ENCODE measurements at places on chromosomes 1 and 21. TPM values are rescaled to one million over a fixed set of nuclear protein-coding genes. Genes with fewer than 3 reads are reported as not detected.

DNA sequence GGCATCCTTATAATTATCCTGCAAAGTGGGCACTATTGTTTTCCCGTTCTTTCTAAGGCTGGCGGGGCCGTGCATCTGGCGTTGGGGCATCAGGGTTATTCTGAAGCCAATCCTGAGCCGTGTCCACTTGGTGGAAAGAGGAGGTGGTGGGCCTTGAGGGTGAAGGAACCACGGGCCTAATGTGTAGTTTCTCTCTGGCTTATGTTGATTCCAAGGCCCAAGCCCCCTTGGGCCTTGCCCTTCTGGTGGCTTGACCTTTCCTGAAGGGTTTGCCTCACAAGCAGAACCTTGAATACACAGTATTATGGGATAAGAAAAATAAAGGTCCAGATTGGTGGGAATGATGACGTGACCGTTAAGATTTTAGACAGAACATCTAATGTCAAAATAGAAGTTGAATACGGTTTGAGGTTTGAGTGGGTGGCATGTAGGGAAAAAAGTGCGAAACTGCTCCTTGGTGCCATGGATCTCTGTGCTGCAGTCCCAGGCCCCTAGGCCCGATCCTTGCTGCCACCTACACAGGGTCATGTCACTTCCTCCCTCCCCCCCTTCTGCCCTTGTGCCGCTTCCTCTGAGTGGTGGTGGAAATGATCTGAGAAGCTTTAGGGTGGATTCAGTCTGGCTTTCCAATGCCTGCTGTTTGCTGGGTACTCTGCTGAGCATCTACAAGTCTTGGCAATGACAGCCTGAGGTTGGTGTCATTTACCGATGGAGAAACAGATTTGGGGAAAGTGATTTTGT, 90.5 kb downstream of the PRDM2 start:
- no peak for DNase-seq

DNA sequence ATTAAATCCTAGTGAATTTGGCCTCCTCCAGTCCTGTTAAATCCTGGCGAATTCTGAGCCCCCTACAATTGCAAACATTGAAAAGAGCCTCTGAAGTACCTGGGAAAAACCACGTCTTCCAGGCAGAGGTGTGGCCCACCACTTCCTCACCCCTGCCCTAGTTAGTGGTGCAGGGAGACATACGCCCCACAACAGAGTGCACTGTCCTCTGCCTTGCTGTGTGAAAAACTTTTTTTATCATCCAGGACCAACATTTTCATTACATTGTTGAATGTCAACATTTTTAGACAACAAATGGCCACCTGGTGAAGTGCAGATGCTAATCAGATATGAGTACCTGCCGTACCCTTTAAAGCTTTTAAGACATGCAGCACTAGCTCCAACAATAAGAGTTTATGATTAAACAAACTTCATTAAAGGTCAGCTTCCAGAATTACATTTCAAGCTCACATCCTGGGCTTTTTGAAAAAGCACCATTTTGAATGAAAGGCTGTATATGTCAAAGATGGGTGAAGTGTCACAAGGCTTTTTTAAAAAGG, 13.6 kb upstream of the TMPRSS2 start:
- no peak for DNase-seq

The NCF2 gene
- 26.2 TPM for total RNA-seq

GRCh38 chr1:231203259-231204057, 37.6 kb upstream of the GNPAT start:
- peak; percentile 13 for DNase-seq

The OPN3 gene
- 4.1 TPM for total RNA-seq

DNA sequence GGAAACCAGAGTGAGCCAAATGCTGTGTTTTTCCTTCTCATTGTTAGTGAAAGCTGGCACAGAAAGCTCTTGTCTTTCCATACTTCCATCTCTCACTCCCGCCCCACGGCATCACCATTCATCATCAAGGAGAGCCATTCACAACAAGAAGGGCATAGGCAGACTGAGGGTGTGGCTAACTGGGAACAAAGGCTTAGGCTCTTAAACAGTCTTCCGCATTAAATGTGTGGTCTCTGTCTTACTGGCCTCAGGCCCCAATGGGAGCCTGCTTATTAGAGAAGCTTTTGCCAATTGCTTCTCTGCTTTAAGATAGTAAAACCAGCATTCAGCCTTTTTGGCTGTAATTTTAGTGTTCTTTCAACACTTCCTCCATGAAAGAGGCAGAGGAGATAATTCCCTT, 51.4 kb downstream of the TNFSF18 start:
- DNase-seq, result no peak

The C21orf58 gene
- 0.57 TPM for total RNA-seq

- DNase-seq, result no peak
Measured at GRCh38 chr1:175118375-175119367, 51.0 kb downstream of the TNN start.

DNA sequence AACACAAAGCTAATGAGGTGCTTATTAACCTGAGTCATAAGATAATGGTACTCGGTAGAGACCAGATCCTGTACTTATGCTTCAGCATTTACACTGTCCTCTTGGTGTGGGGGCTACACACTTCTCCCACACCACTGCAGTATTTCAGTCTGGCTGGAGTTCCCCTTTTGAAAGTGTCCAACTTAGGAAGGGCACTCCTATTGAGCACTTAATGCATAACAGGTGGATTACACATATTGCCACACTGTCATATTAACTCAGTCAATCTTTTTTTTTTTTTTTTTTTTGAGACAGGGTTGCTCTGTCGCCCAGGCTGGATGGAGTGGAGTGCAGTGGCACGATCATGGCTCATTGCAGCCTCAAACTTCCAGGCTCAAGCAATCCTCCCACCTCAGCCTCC, 1.5 kb downstream of the GPATCH4 start:
- DNase-seq, result no peak

DNA sequence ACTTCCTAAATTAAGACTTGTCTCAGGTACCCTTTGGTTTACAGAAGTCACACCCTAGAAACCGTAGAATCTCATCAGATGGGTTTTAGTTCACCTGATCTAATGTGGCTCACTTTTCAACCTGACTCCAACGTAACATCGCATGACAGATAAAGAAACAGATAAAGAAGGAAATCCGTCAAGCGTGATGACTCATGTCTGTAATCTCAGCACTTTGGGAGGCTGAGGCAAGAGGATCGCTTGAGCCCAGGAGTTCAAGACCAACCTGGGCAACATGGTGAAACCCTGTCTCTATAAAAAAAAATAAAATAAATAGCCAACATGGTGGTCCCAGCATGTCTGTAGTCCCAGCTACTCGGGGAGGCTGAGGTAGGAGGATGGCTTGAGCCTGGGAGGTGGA, 97.3 kb downstream of the SPSB1 start:
- DNase-seq, result no peak

DNA sequence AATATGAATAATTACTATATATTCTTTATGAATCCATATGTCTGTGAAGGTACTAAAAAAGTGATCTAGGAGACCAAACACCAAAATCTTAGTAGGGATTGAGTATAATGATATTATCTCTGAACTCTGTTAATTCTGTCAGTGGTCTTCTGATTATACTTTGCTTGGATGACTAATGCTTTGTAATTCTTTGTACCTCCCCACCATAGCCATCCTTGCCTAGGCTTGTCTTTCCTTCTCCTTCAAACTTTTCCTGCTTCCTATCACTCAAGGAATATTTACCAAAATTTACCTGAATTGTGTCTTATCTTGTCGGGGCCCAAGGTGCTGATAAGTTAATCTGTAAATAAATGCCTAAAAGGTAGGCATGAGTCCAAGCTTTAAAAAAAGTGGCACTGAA, 845 bp upstream of the RGS5 start:
- DNase-seq, result no peak

- no peak for DNase-seq
Measured at GRCh38 chr1:23202263-23202749, 15.0 kb downstream of the HTR1D start.

GRCh38 chr1:33548721-33549120, 76.3 kb downstream of the ZSCAN20 start:
- DNase-seq, result no peak

- DNase-seq, result no peak
Measured at GRCh38 chr1:193952778-193953374, 766.5 kb upstream of the B3GALT2 start.

DNA sequence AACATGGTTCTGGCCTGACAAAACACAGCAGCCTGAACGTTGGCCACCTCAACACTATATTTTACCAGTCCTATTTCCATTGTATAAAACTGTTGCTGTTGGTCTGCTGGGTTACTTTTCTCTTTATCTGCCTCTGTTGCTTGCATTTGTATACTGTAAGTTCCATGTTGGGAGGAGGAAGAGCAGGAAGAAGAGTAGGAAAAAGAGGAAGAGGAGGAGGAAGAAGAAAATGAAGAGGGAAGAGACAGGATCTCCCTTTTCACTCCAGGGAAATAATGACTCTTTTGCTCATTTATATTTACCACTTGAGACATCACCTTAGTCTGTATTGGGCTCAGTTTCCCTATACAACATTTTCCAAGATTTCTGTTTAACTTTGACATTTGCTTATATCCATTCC, 134.2 kb downstream of the PTPRC start:
- DNase-seq, result no peak

DNA sequence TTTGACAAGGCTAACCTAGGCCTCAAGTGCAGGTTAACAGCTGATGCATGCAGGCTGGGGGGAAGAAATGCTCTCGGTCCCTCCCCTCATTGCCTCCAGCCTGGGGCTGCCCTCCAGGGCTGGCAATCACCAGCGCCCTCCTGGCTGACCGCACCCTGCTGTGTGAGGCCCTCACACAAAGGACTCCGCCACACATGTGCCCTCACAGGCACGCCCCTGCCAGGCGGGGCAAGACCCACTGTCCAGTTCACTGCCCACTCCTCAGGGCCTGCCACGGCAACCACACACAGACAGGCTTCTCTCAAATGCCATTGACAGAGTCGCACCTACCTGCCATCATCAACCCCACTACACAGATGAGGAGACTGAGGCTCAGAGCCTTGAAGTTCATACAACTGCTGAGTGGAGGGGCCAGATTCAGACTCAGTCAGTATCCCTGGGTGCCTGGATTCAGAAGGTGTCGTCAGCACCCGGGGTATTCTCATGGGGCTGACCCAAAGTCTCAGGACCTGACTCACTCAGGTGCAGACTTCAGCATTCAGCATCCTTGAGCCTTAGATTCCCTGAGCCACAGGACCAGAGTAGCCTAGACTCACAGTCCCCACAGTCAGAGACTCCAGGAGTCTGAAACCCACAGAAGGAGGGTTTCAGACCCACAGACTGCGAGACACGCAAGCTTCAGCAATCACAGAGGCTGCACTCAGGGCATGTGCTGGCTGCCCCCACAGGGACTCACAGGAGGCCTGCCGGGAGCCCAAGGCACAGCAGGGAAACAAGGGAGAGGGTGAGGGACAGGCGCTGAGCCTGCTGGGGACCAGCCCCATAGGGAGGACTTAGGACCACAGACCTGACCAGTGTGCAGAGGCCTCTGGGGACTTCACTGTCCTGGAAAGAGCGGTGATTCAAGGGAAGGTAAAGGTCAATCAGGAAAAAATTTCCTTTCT, 458.0 kb downstream of the MATN1 start:
- no peak for DNase-seq

- DNase-seq, result no peak
Measured at GRCh38 chr1:17001760-17002523, 9.8 kb downstream of the ATP13A2 start.

The TDRKH gene
- 5.1 TPM for total RNA-seq

GRCh38 chr1:84862810-84863251, 30.2 kb downstream of the LPAR3 start:
- no peak for DNase-seq

DNA sequence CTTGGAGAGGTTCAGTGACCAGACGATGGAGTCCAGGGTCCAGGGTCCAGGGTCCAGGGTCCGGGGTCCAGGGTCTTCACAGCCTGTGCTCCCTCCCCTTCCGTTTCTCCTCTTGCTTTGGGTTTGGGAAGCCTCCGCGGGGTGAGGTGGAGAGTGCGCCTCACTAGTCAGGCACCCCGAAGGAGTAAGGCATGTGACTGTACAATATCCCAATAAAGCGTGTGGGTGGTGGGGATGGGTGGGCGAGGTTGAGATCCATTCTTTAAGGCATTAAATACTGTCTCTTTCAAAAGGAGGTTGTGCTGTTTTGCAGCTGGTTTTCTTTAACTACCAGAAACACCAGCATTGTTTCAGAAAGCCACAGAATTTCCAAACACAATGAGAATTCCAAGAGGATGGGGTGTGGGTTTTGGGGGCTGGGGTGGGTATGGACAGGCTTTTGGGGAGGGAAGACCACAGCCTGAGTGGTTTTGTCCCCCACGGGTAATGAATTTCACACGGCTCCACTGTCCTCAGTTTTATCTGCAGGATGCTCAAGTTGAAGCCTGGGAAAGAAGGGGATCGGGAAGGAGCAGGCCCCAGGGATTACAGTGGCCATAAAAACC, 65.7 kb downstream of the KIF26B start:
- DNase-seq, result no peak

The FCRLB gene
- 0.38 TPM for total RNA-seq

The LMX1A gene
- total RNA-seq, result 0.79 TPM

The ELAVL4 gene
- 0.19 TPM for total RNA-seq

GRCh38 chr1:171985639-171986038, 144.3 kb downstream of the DNM3 start:
- DNase-seq, result no peak

DNA sequence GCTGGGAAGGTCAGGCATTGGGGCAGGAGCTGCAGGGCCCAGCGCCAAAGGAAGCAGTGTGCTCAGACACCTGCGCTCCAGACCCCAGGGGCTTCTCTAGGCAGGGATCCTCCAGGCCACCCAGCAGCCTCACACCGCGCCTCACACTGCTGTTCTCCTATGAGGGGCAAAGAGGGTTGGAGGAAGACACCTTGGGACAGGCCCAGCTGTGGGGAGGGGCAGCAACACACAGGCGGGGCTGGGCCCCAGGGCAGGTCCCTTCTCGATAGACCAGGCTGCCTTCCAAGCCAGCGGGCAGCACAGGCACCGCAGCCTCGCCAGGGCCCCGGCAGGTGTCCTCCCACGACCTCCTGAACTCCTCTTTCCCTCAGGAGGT, 20.7 kb upstream of the PRSS38 start:
- no peak for DNase-seq

The TOR1AIP2 gene
- total RNA-seq, result 55.3 TPM

- DNase-seq, result no peak
Measured at GRCh38 chr1:241706257-241706656, 54.2 kb downstream of the WDR64 start.
